Globus pallidus (tissue), 1 donor: ENCODE measurements at places on chromosomes 6 and 20.
A peak's percentile ranks its signal among the peaks of the same experiment; 100 is the strongest.

- DNase-seq: no peak
Observed at GRCh38 chr6:3693831-3694230, 57.7 kb downstream of the PXDC1 start.

GRCh38 chr6:109793792-109794191 is 102.7 kb downstream of the FIG4 start:
- peak; percentile 31 for DNase-seq

DNA sequence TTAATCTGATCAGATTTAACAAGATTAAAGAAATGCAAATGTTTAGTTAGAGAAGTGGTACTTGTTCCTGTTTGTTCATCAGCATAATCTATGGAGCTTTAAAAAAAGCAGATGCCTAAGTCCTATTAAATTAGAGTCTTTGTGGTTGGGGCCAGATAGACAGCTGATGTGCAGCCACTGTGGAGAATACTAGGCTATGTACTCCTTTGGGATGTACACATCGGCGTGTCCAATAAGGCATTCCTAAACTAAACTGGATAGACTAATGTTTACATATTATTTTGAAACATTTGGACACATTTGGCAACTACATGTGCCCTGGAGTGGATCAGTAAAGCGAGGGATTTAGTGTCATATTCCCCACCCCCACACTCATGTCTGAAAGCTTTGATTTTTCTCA is 459.5 kb downstream of the LMBRD1 start:
- no peak for DNase-seq

GRCh38 chr6:139474145-139475108 is 100.0 kb upstream of the CITED2 start:
- DNase-seq: no peak

- DNase-seq: no peak
Observed at GRCh38 chr20:51828762-51829161, 26.4 kb upstream of the SALL4 start.

DNA sequence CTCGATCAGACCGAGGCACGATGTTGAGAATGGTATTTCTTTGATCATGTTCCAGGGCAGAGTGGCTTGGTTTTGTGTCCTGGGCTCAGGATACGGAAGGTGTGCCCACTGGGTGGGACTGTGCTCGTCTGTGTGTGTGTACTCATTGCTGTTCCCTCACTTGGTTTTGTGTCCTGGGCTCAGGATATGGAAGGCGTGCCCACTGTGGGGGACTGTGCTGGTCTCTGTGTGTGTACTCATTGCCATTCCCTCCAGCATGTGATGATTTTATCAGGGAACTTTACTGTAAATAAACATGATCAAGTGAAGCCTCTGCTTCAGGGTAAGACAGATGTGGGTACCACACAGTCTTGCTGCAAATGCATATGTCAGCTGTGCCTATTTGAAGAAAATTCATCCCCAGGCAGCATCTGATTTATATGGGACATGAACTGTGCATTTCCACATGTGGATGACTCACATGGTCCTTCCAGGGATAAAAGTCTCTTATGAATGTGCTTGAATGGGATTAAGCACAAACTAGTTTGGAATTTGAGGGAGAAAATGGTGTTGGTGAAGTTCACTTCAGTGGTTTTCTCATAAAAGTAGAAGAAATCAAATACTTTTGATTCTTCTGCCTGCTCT is 274.3 kb downstream of the QKI start:
- no peak for DNase-seq

DNA sequence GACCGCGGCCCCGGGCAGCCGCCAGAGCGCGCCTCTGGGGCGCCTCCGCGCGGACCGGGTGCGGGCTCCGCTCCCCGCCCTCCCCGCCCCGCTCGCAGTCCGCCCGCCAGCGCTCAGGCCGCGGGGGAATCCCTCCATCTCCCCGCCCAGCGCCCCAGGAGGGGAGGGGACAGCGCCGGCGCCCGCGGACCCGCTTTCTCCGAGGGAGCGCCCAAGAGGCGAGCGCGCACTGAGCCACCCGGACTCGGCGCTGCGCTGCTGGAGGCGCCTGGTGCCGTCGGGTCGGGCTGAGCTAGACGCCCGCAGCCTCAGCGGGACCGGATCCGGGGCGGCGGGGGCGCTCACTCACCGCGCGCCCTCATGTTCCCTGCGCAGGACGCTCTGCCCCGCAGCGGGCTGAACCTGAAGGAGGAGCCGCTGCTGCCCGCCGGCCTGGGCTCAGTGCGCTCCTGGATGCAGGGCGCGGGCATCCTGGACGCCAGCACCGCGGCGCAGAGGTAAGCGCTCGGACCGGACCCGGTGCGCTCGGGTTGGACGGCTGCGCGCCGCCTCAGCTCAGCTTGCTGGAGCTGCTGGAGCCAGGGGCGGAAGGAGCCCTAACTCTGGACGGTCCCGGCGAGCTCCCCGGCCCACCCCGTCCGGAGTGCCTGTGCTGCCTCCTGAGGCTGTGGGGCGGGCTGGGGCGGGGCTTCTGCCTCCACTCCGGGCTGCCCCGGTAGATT is 867 bp downstream of the EBF4 start:
- DNase-seq: peak; percentile 66

DNA sequence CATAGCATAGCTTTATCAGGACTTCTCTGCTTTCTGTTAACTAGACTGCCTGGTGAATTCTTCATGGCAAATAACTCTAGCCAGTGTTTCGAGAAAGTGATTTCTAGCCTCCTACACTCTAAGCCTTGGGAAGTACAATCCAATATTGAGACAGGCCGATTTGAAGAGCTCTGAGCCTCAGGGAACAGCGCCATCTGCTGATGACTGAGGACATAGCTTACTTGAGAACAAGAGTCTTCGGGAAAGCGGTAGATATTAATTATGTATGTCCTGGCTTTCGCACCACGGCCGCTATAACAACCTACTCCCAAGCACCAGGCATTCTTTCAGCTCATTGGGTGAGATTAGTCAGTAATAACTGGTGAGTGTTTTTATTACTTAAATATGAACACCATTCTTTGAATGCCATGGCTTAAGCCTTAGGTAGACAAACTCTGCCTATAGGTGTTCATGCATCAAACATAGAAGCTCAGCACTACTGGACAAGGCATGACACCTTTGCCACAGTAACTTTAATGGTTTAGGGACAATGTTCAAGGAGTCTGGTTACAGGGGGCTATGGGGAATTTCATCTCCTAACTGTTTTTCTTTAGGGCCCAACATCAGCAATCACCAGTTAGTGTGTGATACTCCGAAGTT is 518.6 kb downstream of the BMP2 start:
- peak; percentile 75 for DNase-seq

- no peak for DNase-seq
Observed at GRCh38 chr20:43909720-43910119, 4.9 kb upstream of the TOX2 start.

DNA sequence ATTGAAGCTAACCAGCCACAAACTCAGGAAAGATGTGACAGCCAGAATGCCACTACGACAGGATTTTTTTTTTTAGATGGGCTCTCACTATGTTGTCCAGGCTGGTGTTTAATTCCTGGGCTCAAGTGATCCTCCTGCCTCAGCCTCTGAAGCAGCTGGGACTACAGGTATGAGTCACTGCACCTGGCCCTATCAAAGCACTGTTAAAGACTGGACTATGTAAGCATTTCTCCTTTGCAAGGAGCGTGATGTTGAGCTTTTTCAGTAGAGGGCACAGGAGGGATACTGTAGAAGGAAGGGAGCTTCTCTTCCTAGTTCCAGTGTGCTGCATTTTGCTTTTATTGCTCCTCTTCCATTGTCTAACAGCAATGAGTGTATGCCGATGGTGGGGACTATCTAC is 35.8 kb downstream of the ZBTB9 start:
- no peak for DNase-seq

DNA sequence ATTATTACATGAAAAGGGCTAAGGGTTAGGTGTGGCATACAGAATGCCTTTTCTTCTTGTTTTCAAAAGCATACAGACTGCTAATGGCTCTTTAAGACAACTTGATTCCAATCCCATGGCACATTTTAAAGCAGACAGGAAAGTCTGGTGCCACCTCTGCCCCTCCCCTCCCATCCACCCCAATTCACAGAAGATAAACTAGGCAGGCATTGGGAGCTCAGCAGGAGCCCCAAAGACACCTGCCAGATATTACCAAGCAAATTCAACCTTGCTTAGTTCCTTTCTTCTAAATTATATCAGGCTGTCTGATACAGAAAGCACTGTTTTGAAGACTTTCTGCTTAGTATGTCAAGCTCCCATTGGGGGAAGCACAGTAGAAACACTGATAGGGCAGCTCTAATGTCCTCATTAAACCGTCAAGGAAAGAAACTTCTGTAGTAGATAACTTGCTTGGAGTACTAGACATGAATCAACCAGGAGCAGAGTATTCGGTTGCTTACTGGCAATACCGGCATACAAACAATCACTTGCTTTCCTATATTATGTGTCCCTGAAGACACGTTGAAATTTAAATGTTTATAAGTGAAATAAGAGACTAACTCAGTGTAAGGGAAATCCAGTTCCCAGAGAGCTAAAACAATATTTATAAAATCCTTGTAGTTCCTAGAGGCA is 13.0 kb downstream of the SESN1 start:
- no peak for DNase-seq

DNA sequence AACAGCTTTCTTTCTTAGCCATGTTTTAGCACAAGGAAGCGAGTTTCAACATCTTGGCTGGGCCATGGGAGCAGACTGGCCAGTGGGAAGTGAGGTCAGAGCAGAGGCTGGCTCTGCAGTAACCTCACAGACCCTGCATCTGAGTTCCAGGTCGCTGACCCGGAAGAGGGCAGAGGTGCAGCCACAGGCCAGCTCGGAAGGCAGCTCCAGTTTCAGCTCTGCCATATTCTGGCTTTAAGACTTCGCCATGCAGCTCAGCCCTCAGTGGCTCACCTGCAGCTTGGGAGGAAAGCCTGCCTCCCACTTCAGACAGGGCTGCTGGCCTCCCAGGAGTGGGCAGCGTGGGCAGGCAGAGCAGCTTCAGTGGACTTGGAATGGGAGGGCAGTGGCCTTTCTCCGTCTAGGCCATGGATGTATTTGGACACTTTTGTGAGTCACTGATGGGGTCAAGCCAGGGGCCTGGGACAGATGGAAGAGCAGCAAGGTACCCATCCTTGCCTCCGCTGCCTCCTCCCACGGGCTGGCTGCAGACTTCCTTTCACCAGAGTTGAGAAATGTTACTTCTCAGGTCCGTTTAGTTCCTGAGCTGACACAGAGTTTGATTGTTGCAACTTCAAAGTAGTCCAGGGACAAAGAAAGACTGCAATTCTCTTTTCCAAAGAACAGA is 18.5 kb downstream of the CST8 start:
- no peak for DNase-seq

DNA sequence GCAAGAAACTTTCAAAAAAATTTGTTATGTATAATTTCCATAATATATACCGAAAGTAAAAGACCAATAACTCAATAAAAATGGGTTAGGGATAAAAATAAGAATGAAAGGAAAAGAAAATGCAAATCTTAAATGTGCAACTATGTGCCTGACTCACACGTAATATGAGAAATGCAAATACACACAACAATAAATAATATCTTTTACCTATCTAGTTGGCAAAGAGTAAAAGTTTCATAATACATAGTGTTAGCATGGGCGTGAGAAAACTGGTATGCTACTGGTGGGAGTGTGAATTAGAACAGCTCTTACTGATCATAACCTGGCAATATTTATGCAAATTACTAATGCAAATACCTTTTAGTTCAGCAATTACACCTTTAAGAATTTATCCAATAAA is 438.5 kb upstream of the CITED2 start:
- no peak for DNase-seq

DNA sequence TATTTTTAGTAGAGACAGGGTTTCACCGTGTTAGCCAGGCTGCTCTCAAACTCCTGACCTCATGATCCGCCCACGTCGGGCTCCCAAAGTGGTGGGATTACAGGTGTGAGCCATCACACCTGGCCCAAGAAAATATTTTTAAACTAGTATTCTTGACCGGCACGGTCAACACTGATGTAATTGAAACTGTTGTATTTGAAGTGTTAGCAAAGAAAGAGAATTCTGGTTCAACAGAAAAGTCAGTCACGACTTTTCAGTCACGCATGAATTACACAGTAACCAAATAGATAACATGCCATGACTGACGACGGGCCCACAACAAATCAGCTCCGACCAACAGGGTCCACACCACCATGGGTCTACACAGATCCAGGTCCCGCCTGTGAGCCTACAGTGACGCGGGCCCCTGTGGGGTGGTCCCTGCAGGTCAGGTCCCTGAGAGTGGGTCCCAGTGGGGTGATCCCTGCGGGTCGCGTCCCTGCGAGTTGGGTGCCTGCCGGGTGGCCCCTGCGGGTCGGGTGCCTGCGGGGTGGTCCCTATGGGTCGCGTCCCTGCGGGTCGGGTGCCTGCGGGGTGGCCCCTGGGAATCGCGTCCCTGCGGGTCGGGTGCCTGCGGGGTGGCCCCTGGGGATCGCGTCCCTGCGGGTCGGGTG is 1.0 kb downstream of the GMEB2 start:
- DNase-seq: no peak

DNA sequence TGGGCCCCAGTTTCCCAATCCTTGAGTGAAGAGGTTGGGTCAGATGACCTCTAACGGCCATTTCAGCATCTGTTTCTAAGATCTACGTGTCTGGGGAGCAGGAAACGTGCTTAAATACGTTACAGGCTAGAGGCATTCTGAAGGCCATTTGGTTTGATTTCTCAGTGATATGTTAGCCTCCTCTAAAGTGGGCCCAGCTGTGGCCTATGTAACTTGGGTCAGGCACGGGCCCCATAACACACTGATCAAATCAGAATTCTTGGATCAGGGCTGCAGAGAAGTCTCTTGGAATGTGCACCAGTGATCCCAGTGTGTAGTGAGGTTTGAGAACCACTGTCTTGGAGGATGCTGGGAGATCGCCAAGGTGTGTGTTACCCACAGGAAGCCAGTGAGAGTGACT is 36.1 kb upstream of the TGM3 start:
- DNase-seq: no peak

GRCh38 chr6:86934365-86934764 is 3.0 kb upstream of the HTR1E start:
- no peak for DNase-seq

- no peak for DNase-seq
Observed at GRCh38 chr6:121549736-121550135, 114.3 kb downstream of the GJA1 start.

- DNase-seq: no peak
Observed at GRCh38 chr6:123681957-123682462, 45.3 kb upstream of the TRDN start.

DNA sequence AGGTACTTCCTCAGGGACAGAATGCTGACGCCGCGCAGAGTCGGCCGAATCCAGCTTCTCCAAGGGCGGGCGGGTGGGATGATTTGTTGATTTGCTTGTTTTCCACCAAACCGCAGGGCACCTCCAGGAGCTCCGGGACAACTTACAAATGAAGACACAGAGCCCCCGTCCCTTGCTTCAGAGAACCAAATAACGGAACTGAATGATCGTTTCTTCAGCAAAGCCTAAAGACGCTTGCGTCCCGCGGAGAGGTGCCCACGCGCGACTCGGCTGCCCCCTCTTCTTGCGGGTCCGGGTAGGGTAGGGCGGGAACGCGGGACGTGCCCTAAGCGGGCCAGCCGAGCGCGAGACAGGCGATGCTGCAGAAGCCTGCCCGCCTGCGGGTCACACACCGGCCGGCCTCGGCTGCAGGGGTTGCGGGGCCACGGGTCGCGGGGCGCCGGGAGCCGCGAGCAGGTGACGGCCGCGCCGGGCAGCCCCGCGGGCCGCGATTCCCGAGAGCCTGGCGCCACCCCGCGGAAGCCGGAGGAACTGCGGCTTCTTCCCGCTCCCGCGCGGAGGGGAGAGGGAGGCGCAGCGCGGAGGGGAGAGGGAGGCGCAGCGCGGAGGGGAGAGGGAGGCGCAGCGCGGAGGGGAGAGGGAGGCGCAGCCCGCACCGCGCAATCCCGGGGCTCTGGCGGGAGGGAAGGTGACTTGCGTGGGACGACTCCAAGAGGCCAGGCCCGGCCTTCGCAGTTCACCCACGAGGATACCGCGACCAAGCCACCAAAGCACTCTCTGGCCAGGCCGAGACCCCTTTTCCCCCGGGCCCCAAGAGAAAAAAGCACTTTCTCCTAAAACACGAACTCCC is 7.7 kb upstream of the FOXF2 start:
- DNase-seq: no peak
